K562 (cell line): ENCODE measurements at places on chromosomes 5 and 9. TPM values are rescaled to one million over a fixed set of nuclear protein-coding genes. Genes with fewer than 3 reads are reported as not detected.
A peak's percentile ranks its signal among the peaks of the same experiment; 100 is the strongest.

DNA sequence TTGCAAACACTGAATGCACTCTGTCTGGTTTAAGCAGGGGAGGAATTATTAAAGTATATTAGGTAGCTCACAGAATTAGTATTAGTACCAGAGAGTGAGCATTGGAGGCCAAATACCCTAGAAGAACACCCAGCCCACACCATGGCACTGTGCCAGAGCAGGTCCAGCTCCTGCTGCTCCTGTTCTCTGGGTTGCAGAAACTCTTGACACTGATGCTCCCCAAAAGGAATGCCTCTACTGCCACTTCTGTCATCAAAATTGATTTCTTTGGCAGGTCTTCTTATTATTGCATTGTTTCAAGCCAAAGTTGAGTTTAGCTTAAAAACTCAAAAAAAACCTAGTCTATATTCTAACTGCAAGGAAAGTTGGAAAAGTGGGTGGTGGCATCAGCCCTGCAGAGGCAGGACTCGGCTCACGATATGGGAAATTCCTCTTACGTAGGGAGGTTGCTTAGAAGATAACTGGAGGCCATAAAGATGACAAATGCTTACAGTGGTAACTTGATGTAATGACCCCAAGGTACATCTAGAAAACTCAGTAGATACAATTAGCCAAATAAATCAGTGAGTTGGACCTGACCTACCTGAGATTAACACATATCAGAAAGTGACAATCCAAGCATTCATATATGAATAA lies 123.4 kb downstream of the CD180 start:
- no peaks in the 10 kb centered on the region for H3K36me3 ChIP-seq
- no peaks in the 10 kb centered on the region for H3K4me1 ChIP-seq
- no peak overlapping the region for H3K4me3 ChIP-seq
- no peak overlapping the region for H3K27ac ChIP-seq
- no peak for DNase-seq

DNA sequence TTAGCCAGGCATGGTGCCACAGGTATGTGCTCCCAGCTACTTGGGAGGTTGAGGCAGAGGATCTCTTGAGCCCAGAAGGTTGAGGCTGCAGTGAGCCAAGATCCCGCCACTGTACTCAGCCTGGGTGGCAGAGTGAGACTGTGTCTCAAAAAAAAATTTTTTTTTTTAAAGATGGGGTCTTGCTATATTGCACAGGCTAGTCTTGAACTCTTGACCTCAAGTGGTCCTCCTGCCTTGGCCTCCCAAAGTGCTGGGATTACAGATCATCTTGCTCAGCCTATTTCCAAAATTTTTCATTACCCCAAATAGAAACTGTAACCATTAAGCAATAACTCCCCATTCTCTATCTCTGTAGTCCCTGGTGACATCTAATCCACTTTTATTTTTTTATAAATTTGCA lies 4.4 kb upstream of the TBC1D13 start:
- DNase-seq: no peak
- peaks cover 20% of the 10 kb centered on the region for H3K4me1 ChIP-seq
- no peaks in the 10 kb centered on the region for H3K36me3 ChIP-seq
- H3K4me3 ChIP-seq: no peak overlapping the region
- no peaks in the 10 kb centered on the region for H3K27me3 ChIP-seq

Gene CCDC180
- total RNA-seq: 2.3 TPM in 2 replicates

GRCh38 chr5:135393691-135394090 lies 5.3 kb downstream of the MACROH2A1 start:
- peaks cover 48% of the 10 kb centered on the region for H3K4me1 ChIP-seq
- no peak for DNase-seq
- H3K36me3 ChIP-seq: peaks cover 68% of the 10 kb centered on the region
- H3K27me3 ChIP-seq: no peaks in the 10 kb centered on the region

DNA sequence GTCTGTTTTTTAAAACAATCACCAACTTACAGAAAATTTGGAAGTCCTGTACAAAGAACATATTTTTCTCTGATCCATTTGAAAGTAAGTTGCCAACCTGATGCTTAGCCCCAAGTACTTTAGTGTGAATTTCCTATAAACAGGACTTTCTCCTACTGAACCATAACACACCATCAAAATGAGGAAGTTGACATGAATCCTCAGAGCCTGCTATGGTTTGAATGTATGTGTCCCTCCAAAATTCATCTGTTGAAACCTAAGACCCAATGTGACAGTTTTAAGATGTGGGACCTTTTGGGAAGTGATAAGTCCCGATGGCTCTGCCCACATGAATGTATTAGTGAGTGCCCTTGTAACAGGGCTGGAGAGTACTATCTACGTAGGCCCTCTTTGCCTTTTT lies 6.4 kb upstream of the ACOT12 start:
- no peak overlapping the region for H3K4me3 ChIP-seq
- no peak for DNase-seq
- no peaks in the 10 kb centered on the region for H3K36me3 ChIP-seq
- peaks cover 5% of the 10 kb centered on the region; the same call in 1 of the 3 replicates for H3K27me3 ChIP-seq

Gene PTPRD
- 0.02 and 0.11 TPM in 2 replicates for total RNA-seq

- no peaks in the 10 kb centered on the region for H3K27me3 ChIP-seq
- H3K36me3 ChIP-seq: no peaks in the 10 kb centered on the region
- DNase-seq: no peak
Observed at GRCh38 chr5:91189480-91190313, 193.4 kb downstream of the ARRDC3 start.

Gene FCN1
- total RNA-seq: not detected in 2 replicates

- H3K4me3 ChIP-seq: no peak overlapping the region
- peak overlapping the region; percentile 8; the same call in 1 of the 3 replicates for H3K27ac ChIP-seq
- no peak for DNase-seq
- H3K27me3 ChIP-seq: no peaks in the 10 kb centered on the region
Observed at GRCh38 chr5:131536850-131537448, 98.1 kb downstream of the RAPGEF6 start.
